T-helper 2 cell treated with Interferon-gamma antibody and Interleukin-4, amounts not matched to agents 5 μg/mL and 100 μg/mL, for 36 hours (primary cell): ENCODE measurements at places on chromosomes 12 and 14.

GRCh38 chr14:61705017-61705416 lies 9.7 kb downstream of the HIF1A start:
- no peak for DNase-seq
- H3K36me3 ChIP-seq, result peaks cover 22% of the 10 kb centered on the region
- H3K27ac ChIP-seq, result no peak overlapping the region
- no peak overlapping the region for H3K4me3 ChIP-seq
- H3K4me1 ChIP-seq, result peaks cover 59% of the 10 kb centered on the region

DNA sequence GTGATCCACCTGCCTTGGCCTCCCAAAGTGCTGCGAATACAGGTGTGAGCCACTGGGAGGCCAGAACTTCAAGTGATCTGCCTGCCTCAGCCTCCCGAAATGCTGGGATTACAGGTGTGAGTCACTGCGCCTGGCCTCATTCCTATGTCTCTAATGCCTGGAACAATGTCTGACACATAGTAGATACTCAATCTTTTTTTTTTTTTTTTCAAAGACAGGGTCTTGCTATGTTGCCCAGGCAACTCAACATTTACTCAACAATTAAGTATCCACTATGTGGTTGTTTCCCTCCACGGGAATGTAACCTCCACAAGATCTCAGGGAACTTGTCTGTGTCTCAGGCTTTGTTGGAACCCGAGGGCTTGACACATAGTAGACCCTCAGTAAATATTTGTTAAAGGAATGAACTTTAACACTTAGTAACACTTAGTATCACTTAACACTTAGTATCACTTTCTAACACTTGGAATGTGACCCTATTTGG lies 3.0 kb upstream of the TMEM120B start:
- H3K36me3 ChIP-seq, result no peaks in the 10 kb centered on the region
- H3K27me3 ChIP-seq, result peaks cover 9% of the 10 kb centered on the region
- peaks cover 10% of the 10 kb centered on the region for H3K4me1 ChIP-seq
- H3K27ac ChIP-seq, result no peak overlapping the region
- no peak for DNase-seq

DNA sequence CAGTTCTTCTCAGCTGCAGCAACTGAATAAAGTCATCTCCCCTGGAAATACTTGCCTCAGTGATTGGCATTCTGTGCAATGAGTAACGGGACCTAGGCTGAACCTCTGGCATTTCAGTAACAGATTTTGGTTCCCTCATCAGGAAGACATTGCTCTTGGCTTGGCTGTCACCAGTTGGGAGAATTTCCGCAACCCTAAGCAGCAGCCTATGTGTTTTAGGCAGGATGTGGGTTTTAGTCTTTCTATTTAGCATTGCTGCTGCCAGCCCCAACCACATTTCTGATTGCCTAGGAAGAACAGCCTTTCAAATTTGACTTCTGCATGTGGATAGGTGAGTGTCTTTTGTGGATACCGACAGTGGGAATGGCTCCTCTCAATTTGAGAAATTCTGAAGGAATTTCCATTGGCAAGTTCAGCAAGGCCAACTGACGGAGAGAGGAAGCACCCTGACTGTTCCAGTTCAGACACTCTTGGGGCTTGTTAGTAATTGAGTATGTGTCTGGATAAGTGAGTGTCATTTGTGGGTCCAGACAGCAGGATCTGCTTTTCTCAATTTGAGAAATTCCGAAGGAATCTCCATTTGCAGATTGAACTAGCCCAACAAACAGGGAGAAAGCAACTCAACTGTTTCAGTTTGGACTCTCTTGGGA lies 19.0 kb upstream of the CLEC2A start:
- H3K4me3 ChIP-seq, result peak overlapping the region; percentile 83
- no peaks in the 10 kb centered on the region for H3K27me3 ChIP-seq

DNA sequence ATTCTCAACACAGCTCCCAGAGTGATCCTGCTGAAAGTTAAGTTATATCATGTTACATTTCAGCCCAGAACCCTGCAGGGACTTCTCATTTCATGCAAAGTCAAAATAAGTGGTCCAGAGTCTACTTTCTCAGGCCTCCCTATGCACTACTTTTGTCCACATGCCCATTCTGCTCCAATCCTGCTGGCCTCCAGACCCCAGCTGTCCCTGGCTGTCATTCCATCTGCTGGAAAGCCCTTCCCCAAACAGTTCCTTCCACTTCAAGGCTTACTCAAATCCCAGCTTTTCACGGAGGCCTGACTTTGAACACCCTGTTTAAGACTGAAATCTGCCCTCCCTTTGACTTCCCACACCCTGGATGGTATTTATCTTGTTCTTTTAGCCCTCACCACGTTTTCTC lies 109.8 kb upstream of the DNM1L start:
- no peak overlapping the region for H3K27ac ChIP-seq
- peaks cover 3% of the 10 kb centered on the region for H3K4me1 ChIP-seq
- DNase-seq, result no peak
- H3K4me3 ChIP-seq, result no peak overlapping the region

GRCh38 chr14:24195186-24196070 lies at the start of gene TM9SF1:
Gene TM9SF1, minus strand, starts transcription at chr14:24195441. Its CDS starts 422 bp downstream, at chr14:24195019.
- no peaks in the 10 kb centered on the region for H3K27me3 ChIP-seq
- peak; percentile 84 for DNase-seq
- peak within 1 kb of the TSS; percentile 98 for H3K4me3 ChIP-seq
- H3K36me3 ChIP-seq, result peaks cover 49% of the 10 kb centered on the region
- peaks cover 45% of the 10 kb centered on the region for H3K4me1 ChIP-seq
- H3K27ac ChIP-seq, result peak within 1 kb of the TSS; percentile 98

GRCh38 chr12:116528498-116528897 lies 30.7 kb upstream of the MAP1LC3B2 start:
- H3K36me3 ChIP-seq, result no peaks in the 10 kb centered on the region
- peaks cover 32% of the 10 kb centered on the region for H3K27me3 ChIP-seq
- H3K27ac ChIP-seq, result no peak overlapping the region

DNA sequence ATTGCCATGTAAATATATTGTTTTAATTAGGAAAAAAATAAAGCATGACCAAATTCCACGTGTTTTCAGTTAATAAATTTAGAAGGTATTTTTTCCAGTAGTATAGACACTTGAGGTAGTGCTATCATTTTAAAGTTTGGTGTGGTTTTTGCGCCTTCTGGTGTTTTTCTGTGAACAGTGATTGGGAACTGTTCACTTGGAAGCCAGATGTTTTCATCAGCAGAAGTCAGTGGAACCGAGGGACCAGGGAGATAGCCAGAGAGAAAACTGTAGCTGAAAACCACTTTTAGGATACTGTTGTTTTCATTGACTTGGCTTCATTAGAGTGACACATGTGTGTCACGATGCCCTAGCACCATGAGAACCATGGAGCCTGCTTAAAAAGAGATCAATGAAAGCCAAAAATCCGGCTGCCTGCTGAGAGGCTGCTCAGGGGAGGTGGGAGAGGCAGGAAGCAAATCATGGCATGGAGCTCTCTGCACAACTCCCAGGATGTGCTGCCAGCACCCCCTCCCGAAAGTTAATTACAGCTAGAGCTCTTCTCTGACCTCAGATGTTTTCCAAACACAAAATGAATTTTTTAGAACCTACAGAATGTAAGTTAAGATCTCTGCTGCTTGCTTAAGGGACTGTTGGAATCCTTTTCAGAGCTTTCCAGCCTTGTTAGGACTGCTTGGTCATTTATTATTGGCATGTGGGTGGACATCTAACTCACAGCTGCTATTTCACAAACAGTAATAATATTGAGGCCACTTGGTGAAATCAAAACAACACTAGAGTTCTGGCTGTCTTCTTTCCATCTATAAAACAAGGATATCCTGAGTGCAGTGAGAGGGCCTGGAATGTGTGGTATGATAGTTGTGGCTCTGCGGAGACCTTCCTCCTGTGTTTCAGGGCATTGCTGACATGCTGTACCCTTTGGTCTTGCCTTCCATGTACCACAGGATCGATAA lies 192.3 kb downstream of the ANO4 start:
- H3K4me1 ChIP-seq, result peaks cover 3% of the 10 kb centered on the region
- no peak overlapping the region for H3K27ac ChIP-seq
- H3K4me3 ChIP-seq, result no peak overlapping the region
- no peaks in the 10 kb centered on the region for H3K36me3 ChIP-seq
- H3K27me3 ChIP-seq, result no peaks in the 10 kb centered on the region

DNA sequence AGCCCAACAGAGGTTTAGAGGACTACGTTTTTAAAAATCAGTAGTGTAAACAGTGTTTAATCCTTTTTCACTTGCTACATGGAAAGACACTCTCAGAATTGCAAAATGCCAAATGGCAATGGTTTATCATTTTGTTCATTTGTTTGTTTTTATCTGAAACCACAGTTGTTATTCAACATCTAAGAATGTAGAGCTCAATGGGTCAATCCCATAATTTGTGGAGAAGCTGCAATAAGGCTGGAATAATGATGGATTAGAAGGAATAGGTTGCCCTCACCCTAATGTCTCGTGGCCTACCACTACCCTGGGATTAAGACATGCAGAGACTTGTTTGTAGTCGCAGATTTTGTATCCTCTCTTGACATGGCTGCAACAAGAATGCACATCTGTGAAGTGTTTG lies 115.7 kb downstream of the LLPH start:
- no peak overlapping the region for H3K4me3 ChIP-seq
- no peak overlapping the region for H3K27ac ChIP-seq
- H3K36me3 ChIP-seq, result no peaks in the 10 kb centered on the region
- no peak for DNase-seq
- no peaks in the 10 kb centered on the region for H3K4me1 ChIP-seq
- H3K27me3 ChIP-seq, result no peaks in the 10 kb centered on the region

DNA sequence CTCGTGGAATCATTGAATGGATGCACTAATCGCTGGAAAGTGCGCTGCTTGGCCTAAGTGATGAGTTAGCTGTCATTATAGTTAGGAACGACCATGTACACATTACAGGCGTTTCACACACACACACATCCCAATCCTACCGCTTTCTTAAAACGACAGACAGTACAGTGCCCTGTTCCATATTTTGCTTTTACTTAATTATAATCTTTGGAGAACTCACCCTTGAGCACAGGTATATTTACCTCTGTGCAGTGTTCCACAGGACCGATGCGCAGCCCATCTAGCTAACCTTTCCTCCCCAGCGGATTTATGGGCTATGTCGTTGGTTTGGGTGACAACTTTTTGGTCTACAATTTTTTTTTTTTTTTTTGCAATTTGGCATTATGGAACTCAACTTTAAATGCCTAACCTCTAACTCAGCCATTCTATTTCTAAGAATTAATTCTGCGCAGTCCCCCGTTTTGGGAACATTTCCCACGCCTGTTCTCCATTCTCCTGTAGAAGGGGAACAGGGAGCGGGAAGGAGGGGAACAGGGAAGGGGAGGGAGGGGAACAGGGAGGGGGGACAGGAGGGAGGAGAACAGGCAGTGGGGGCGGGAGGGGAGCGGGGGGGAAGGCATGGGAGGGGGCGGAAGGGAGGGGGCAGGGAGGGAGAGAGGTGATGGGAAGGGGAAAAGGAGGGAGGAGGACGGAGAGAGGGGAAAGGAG lies 663 bp upstream of the ULK1 start:
- H3K27ac ChIP-seq, result peak overlapping the region; percentile 19
- H3K27me3 ChIP-seq, result peaks cover 3% of the 10 kb centered on the region
- H3K4me1 ChIP-seq, result peaks cover 7% of the 10 kb centered on the region
- H3K4me3 ChIP-seq, result no peak overlapping the region
- DNase-seq, result no peak

DNA sequence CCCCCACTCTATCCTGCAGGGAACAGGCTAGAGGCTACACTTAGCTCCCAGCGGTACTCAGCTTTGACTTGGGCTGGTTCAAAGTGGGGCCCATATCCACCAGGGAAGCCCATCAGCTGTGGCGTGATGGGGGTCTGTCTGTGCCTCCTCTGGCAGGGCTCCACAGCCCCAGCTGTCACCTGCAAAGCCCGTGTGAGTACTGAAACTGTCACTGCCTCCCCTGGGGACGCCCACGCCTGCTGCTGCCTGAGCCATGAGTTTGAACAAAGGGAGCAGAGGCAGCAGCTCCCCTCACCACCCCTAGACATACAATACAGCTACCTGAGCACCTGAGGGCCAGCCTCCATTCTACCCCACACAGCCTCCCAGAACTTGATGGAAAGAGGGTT lies 5.0 kb downstream of the REM2 start:
- peaks cover 24% of the 10 kb centered on the region for H3K4me1 ChIP-seq
- no peak overlapping the region for H3K27ac ChIP-seq
- peaks cover 14% of the 10 kb centered on the region for H3K27me3 ChIP-seq

DNA sequence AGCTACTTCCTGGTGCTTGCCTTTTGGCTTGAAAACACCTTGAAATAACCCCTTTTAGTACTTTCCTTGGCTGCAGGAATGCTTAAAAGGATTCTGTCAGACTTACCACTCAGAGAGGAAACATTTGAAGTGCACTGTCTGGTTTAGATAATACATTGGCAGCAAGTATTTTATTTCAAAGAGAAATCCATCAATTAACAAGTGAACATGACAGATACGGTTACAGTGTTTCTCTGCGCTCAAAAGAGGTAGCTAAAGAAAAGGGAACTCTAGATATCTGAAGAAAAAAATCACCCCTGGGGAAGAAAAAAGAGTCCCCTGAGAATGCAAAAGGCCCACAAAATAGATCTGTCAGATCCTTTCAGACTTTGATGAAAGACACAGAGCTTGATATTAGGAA lies 421.9 kb downstream of the LRFN5 start:
- H3K27me3 ChIP-seq, result no peaks in the 10 kb centered on the region
- H3K36me3 ChIP-seq, result no peaks in the 10 kb centered on the region
- no peak overlapping the region for H3K4me3 ChIP-seq
- H3K27ac ChIP-seq, result no peak overlapping the region
- no peak for DNase-seq
- H3K4me1 ChIP-seq, result no peaks in the 10 kb centered on the region

DNA sequence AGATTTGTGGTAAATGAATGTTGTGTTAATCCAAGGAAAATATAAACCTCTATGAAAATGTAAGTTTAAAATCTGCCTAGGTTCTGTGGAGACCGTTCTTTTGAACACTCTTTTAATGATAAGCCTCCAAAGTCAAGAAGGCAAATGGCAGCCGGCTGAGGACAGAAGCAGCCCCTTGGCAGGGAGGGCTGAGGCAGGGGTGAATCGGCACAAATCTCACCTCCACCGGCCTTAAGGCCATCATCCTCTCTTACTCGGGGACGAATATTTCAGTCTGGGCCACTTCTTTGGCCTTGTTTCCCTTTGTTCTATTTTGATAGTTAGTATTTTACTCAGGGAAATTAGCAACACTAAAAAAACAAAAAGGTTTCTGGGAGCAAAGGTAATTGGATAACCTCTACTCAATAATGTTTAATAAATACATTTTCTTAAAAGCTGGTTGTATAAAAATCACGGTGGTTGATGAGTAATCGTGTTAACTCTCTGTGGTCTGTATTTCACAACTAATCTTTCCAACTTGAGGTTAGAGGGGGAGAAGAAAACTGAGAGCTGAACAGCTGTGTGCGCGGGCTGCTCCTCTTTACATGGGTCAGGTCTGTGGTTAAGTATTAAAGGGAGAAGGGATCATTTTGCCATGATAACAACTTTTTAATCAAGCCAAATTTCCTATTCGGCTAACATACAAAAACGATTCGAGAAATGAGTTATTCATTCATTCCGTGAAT lies 18.6 kb downstream of the LGMN start:
- H3K27me3 ChIP-seq, result peaks cover 43% of the 10 kb centered on the region
- H3K27ac ChIP-seq, result no peak overlapping the region
- no peaks in the 10 kb centered on the region for H3K36me3 ChIP-seq
- DNase-seq, result peak; percentile 24

- H3K36me3 ChIP-seq, result no peaks in the 10 kb centered on the region
- H3K4me1 ChIP-seq, result peaks cover 6% of the 10 kb centered on the region
- no peak overlapping the region for H3K4me3 ChIP-seq
- no peak overlapping the region for H3K27ac ChIP-seq
- H3K27me3 ChIP-seq, result peaks cover 35% of the 10 kb centered on the region
- no peak for DNase-seq
Observed at GRCh38 chr12:11580125-11580751, 69.2 kb upstream of the ETV6 start.

- peaks cover 2% of the 10 kb centered on the region for H3K27me3 ChIP-seq
- H3K4me3 ChIP-seq, result no peak overlapping the region
- no peaks in the 10 kb centered on the region for H3K36me3 ChIP-seq
Observed at GRCh38 chr12:29316752-29317151, 64.2 kb downstream of the ERGIC2 start.
